NCI-H1930 (cell line): ENCODE measurements at places on chromosomes 6 and 20.

DNA sequence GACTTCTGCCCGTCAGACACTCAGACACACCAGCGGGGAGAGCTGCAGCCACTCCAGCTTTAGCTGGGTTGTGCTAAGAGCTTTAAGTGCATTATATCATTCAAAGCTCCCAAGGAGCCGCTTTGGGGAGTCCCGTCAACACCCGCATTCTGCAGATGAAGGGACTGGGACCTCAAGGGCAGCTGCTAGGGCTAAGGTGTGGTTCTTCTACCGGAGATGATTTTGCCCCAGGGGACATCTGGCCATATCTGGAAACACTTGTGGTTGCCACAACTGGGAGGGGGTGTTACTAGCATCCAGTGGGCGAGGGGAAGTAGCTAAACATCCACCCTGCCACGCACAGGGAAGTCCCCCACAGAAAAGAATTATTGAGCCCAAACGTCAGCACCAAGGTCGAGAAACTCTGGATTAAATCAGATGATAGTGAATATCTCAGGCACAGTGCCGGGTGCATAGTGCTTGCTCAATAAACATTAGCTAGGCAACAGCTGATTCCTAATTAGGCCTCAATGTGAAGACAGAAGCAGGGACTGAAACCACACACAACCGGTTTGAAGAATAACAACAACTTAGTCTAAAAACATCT is 29.6 kb downstream of the PMEPA1 start:
- DNase-seq = no peak

DNA sequence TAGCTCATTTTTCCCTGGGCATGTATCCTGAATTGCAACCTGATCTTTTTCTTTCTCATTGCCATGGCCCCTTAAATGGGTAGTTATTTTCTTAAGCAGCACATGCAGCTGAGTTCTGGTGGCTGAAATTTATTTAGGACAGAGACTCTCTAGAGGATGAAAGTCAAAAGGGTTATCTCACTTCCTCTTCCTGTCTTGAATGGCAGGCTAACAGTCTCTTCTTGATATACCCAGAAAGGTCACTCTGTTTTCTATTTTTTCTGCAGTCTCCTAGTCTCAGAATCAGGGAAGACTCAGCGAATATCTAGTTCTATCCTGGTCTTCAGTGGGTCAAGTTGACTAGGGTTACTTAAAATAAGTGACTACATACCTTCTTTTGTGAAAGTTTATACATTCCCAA is 243.3 kb downstream of the EPHA7 start:
- DNase-seq = no peak

DNA sequence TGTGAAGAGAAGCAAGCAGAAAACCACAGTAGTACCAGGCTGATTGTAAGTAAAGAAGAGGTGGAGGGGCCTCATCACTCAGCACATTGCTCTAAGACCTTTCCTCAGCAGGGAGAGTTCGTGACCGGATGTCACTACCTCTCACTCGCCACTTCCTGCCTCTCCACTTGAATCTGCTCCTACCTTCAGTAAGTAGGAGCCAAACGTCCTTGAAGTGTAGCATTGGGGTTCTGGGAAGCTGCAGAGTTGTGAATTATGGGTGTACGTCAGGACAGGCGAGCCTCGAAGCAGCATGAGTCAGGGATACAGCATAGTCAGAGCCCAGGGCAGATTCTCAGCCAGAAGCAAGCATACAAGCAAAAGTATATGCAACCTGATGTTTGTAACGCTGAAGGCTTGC is 224.9 kb downstream of the PHACTR1 start:
- no peak for DNase-seq

GRCh38 chr6:149032599-149033405 is 284.7 kb upstream of the TAB2 start:
- DNase-seq = no peak

GRCh38 chr6:112296694-112297093 is 42.3 kb upstream of the LAMA4 start:
- DNase-seq = no peak

DNA sequence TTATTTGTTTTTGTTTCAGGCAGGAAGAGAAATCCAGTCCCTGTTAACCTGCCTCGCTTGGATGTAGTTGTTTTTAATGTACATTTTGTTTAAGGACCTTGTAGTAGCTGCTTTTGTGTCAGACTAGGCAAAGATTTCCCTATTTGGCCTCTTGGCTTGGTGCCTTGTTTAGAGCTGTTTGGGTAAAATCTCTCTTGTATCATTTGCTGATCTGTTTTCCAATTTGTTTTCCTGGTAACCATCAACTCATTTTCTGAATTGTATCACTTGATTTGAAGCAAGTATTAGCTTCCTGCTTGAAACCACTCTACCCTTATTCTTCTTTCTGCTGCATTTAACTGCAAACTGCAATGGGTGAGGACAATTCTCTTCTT is 160.7 kb downstream of the ZFAND3 start:
- no peak for DNase-seq

DNA sequence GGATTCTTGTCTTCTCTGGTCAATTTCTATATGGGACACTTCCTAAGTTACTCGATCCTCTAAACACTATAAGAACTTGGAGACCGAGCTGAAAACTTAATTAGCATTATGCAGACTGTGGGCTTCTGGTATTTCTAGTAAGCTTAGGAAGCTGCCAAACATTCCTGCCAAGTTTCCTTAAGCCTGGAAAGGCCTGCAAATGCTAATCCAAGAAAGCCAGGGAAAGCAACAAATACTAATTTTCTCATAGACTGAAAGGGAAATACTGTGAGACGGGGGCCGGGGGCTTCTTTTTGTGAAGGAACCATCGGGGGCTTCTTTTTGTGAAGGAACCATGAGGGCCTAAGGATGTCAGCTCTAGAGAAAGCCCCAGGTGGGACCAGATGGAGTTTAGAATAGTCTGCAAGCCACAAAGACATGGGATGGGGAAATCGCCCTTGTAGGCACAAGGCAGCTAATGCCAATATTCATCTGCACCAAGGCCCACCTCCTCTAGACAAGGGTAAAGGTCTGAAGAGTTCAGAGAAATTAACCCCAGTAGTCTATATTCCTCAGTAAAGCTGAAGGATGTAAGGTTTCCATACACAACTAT is 332.4 kb upstream of the PRDM1 start:
- no peak for DNase-seq

GRCh38 chr6:102038964-102039363 is 645.5 kb downstream of the GRIK2 start:
- DNase-seq = no peak

DNA sequence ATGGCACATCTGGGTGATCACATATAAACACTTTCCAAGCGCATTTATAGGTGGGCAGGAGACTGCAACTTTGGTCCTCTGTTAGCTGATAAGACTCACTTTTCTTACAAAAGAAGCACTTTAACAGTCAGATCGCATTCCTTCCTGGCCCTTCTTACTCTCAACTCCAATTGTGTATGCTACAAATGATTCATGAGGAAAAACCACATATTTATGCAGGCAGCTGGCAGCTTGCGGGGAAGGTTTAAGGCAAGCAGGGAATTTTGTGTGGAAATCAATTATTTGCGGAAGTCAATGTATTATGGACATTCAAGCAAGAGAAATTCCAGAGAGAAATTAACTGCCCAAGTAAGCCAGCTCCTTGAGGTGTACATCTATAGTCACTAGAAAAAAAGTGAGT is 194.0 kb downstream of the PKHD1 start:
- no peak for DNase-seq

GRCh38 chr20:35108921-35109320 is 16.3 kb upstream of the TRPC4AP start:
- no peak for DNase-seq

DNA sequence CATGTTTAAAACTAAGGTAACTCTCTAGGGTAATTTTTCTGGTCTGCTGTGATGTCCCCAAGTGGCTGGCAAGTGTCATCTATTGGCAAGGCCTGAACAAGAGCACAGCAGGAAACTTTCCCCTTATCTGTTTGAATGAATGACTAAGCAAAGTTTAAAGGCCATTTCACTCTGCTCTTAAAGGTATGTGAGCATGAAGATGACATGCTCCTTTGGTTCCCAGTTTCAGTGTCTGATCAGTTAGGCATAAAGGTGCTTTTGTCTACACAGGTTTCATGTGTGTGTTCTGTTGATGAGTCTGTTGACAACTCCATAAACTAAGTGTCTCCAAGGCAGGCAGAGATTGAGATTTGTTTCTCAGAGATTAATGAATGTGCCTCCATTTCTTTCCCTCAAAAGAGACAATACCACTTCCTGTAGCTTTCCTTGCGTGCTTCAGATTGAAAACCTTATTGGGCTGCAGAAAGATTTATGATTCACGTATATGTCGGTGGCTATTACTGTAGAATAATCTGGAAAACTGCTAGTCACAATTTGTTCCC is 83.9 kb downstream of the MAP3K7 start:
- no peak for DNase-seq

- DNase-seq = no peak
Measured at GRCh38 chr6:155310596-155310995, 3.7 kb downstream of the TFB1M start.

DNA sequence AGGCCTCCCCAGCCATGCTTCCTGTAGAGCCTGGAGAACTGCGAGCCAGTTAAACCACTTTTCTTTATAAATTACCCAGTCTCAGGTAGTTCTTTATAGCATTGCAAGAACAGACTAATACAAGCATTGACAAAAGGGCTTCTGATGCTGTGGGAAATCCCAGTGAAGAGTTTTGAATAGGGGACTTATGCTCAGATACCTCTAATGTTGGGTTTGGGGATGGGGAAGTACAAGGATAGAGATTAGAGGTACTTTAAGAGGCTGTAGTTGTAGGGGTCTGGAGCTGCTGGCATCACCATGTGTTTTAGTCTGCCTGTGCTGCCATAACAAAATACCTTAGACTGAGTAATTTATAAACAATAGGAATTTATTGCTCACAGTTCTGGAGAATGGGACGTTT is 8.8 kb downstream of the SLX4IP start:
- DNase-seq = no peak
